ENCODE measurements at places on chromosomes 1 and 21.

DNA sequence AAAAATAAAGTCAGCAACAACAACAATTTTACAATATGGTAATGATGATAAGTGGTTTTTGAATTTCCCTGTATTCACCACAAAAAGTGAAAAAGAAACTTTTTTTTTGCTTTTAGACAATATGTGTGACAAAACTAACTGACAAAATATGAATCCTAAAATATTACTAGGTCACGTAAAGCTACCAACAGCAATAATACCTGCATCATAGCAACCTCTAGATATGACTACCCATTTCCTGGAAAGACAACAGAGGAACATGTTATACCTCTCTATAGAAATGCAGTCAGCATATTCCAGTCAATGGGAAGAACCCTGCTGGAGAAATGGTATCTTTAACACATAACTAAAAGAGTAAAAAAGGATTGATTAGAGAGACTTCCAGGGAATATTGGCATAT is 73.7 kb downstream of the PDE4B start:
- DNase-seq: no peak

- no peak for DNase-seq
These were observed 9.8 kb downstream of the THAP3 start for GRCh38 chr1:6634371-6635052.

GRCh38 chr1:145714524-145715111 is 4.7 kb upstream of the CD160 start:
- DNase-seq: no peak

DNA sequence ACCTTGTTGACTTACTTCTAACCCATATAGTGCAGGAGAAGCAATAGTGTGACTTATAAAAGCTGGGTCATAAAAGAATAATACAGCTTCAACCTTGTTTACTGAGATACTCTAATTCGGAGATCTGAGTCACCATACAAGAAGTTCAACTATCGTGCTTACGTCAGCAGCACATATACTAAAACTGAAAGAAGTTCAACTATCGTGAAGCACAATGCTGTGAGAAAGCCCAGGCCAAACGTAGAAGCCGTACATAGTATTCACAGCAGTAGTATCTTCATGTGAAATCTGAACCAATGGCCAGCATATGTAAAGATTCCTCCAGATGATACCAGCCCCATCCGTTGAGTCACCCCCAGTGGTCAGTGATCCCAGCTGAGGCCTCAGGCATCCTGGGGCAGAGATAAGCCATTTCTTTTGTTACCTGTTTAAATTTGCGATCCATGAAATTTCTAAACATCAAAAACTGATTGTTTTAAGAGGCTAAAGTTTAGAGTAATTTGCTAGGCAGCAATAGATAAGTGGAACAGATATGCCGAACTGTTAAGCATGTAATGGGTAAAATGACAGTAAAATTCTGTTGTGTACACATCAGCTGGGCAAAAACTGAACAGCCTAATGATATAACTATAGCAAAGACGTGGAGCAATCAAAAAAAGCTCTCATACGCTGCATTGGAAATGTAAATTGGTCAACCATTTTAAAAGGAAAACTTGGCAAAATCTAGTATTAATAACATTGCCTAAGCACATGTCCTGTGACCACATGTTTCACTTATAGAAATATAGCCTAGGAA is 53.9 kb upstream of the SAMD13 start:
- no peak for DNase-seq

- no peak for DNase-seq
These were observed 58.4 kb upstream of the TENT5B start for GRCh38 chr1:27071049-27071416.

DNA sequence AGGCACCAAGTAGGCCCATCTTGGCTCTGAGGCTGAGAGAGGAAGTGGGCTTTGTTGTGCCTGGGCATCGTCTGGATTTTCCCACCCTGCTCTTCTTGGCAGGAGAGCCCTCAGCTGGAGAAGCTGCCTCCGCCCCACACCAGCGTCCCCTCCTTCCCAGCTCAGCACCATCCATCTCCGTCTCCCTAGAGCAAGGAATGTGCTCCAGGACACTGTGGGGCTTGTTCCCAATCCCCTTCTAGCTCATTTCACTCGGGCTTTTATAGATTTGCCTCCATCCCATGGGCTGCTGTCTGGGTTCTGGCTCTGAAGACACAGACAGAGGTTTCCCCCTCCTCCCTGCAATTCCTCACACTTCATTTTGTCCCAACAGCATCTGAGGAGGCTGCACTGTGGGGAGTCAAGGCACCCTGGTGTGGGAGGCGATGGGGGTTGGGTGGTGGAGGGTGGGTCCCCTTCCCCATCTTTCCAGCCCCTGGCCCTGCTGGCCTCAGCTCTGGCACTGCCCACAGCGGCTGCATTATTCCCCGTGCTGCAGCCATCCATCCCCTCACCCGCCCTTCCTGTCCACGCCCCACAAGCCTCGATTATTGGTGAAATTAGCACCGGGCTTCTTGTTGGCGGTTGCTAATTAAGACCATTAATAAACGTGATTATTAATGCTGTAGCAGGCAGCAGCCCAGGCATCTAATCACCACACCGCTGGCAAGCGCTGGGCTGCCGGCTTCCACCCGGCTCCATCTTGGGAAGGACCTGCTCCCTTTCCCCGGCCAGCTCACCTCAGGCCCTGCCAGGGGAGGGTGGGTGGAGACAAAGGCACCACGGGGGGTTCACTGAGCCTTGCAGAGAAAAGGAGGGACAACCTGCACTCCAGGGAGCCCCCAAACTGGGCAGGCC is 21.7 kb downstream of the RHBG start:
- no peak for DNase-seq

DNA sequence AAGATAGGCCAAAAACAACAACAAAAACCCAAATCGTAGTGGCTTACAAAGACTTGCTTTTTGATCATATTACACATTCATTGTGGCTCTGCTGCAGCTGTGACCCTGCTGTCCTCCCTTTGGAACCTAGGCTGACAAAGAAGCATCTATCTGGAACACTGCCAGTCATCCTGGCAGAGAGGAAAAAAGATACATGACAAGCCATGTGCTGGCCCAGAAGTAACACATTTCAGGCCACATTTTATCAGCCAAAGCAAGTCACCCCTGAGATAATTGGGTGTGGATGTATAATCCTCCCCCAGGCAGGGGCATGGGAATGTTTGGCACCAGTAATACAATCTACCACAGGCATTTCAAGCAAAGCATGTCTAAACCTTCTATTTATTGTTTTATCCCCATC is 37.2 kb upstream of the AGO1 start:
- no peak for DNase-seq

DNA sequence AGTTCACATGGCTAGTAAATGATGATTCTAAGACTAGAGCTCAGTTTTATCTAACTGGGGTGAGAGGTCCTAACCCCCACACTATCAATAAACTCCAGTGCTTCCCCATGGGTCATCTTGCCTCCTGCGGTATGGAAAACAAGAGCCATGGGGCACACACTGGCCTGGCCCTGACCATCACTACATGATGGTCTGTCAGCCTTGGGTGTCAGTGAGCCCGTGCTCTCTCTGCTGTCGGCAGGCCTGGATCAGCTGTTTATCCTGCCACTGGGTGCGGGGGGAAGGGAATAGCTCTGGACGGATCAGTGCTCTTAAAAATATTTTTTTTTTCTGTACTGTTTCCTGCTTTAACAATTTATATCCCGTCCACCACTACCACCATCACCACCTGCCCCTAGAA is 255.0 kb upstream of the ADGRL2 start:
- DNase-seq: no peak

- no peak for DNase-seq
These were observed 15.2 kb upstream of the IGSF3 start for GRCh38 chr1:116682641-116683221.

DNA sequence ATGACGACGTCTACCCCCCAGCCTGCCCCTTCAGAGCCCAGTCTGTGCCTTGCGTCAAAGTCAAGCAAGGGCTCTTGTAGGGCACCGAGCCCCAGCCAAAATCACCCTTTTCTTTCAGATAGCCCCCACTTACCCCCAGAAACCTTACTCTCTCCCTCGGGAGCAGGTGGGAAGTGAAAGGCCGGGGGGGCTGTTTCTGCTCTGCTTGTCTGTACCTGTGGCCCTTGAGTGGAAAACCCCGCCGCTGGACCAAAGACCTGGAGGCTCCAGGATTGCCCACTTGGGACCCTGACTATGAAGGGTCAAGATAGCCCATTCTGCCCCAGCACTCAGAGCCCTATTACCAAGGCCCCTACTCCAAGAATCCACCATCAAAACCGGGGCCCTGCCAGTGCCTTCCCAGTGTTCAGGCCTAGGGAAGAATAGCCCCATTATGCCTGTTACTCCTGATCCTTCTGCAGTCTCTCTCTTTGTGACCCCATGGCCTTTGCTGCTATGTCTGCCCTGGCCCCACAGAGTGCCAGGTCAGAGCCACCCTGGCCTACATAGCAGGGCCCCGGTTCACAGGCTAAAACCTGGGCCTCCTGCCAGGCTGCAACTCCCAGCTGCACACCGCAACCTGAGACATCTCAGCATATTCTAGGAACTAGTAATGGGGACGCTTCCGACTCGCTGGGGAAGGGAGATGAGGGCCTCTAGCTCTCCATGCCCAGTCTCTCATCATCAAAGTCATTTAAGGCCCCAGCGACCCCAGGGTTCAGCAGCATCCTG is 22.2 kb upstream of the HPDL start:
- DNase-seq: no peak

DNA sequence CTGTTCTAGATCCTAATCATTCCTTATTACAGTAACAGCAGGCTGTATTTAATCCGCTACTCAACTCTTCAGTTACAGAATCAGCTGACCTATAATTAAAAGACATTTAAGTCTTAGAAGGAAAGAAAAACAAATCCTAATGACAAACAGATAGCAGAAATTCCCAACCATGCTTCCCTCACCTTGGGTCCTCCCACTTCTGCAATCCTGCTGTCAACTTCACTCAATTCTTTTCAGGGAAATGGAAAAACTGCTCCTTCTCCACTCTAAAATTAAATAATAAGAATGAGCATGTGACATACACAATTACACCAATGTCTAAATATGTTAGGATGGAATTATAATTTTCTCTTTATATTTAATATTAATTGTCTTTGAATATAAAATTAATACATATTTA is 182.6 kb upstream of the LYPLAL1 start:
- no peak for DNase-seq

DNA sequence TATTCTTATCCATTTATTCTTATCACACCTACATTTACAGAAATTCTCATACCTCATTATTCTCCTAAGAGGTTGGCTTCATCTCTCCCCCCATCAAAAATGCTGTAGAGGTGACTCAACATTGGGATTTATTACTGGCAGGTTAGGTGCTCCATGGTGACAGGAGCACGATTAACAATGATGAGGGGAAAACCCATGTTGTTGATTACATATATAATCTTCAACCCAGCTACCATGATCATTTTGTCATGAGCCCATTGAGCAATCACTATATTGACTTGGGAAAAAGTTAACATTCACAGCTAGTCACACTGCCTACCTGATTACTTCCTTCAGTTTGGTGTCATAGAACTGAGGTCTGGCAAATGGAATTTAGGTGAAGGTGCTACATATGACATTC is 712.1 kb upstream of the CHRM3 start:
- DNase-seq: no peak

DNA sequence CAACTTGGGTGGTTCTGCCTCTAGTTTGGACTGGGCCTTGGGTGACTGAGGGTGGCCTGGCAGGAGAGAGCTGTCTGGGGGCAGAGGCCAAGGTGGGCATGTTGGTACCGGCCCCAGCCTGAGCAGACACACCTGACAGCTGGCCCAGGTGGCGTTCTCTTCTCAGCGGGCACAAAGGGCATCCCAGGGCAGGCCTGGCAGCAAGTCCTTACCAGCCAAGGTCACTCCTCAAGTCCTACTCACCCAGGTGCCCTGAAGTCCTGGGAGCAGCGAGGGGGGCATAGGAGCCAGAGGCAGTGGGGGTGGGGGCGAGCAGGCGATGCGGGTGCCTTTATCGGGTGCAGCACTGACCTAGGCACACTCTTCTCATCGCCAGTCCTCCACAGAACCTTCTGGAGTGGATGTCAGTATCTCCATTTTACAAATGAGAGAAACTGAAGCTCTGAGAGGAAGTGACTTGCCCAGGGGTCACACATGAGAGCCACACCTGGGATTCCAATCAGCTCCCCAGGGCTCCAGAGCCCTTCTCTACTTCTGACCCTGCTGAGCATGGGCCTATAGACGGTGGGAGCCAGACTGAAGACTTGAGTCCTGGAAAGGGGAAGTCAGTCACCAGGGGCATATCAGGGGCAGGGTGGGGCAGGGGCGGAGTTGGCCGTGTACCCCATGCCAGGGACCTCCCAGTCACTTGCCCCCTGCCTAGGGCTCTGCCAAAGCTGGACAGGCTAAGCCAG is 587 bp upstream of the SLC25A34 start:
- no peak for DNase-seq

GRCh38 chr1:172089768-172090510 is 248.6 kb downstream of the DNM3 start:
- DNase-seq: peak; percentile 31
